Ecto neural progenitor cell (in vitro differentiated cells): ENCODE measurements at places on chromosomes 4 and X.

DNA sequence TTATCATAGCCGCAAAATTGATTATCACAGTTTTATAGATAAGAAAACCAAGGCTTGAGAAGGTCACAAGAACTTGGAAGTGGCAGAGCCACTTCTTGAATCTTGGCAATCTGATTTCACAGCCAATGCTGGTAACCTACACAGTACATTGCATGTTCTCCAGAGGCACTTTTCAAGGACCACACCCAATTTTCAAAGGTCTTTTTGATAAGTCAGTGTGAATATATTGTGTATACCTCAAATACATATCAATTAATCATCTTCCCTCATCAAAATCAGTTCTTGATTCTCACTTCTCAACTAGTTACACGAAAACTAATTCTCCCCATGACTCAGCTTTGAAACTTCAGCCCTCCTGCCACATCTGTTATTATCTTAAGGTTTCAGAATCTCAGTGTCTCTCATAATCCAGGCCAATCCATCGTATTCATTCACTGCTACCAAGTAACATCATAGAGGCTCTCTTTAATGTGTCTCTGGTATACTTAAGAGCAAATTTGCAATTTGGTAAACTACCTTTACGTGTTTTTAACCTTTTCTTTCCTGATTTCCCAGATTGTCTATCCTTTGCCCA, 16.8 kb downstream of the CAMK2D start:
- no peak for DNase-seq

DNA sequence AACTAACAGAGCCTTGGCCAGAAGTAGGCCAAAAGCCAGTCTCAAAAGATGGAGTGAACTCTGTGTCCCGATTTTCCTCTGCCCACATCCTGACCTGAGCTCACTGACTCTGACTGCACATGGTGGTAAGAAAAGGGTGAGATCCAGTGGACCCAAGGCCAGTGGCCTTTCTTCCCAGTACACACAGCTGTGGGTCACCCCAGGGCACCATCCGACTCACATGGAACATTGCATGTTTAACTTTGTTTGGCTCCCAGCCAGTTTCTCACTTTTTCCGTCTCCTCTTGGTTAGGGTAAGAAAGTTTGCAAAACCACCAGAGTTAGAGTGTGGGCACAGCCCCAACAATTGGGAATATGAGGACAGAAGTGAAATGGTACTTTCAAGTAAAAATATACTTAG, 69.8 kb downstream of the GAB1 start:
- DNase-seq = no peak

GRCh38 chr4:64156253-64156652, 253.0 kb downstream of the TECRL start:
- no peak for DNase-seq

- DNase-seq = no peak
These were observed 26.0 kb downstream of the FHDC1 start for GRCh38 chr4:152962150-152962549.

DNA sequence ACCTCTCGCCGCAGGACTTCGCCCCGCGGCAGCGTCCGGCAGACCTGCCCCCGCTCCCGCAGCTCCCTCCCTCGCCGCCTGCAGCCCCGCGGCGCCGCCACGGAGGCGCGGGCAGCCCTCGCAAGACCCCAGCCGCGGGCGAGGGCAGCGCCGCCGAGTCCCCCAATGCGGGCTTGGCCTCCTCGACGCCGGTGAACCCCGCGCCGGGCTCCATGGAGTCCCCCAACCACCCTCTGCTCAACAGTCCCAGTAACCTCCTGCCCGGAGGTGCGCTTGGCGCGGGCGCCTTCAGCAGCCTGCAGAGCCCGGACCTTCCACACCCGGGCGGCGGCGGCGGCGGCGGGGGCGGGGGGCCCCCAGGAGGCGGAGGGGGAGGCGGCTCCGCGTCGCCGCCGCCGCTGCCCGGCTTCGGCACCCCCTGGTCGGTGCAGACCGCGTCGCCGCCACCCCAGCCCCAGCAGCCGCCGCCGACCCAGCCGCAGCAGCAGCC, 1.2 kb downstream of the CPEB2 start:
- DNase-seq = peak; percentile 74

DNA sequence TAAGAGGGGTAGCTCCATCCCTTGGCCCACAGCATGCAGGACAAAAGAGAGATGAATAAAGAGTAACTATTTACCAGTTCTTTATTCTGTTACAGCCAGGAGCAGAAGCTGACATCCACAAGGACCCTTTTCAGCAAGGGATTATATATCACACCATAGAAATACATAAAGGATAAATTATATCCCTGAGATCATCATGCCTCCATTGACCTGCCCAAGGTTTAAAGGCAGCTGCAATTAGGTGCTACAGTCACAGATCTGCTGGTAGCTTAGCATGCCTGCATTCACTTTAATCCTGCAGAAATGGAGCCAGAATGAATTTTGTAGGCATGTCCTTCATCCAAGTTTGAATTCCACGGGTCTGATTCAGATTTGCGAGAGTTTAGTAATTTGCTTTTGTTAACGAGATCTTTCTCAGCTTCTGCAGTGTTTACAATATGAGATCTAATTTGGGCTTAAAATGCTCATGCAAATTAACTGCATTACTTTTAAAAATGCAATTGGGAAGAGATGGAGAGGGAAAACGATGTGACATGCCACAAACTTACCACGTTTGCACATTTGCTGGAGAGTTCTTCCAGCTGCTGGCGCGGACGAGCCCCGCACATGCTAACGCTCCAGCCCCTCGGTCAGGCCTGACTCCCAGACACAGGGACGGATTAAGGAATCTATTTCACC, 327.0 kb upstream of the NOCT start:
- DNase-seq = no peak

- no peak for DNase-seq
These were observed 87.0 kb upstream of the SCOC start for GRCh38 chr4:140286456-140286855.

GRCh38 chr4:72323227-72323626, 245.8 kb downstream of the ADAMTS3 start:
- no peak for DNase-seq

DNA sequence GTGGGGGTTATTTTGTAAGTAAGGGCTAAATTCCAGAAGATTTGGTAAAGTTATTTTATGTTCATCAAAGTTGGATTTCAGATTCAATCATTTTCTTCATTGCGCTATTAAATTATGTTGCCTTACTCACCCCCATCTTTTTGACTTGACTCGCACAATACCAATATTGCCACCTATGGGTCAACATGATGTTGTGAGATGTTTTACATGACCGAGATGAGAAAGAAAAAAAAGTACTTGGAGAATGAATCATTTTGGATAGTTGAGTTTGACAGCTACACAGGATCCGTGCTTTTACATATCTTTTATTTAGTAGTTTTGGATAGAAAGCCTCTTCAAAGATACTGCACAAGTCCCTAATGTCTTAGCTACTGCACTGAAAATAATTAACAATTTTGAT, 224.2 kb upstream of the EMCN start:
- DNase-seq = no peak

GRCh38 chr4:187251896-187252295, 528.2 kb upstream of the FAT1 start:
- DNase-seq = no peak

GRCh38 chr4:101993002-101993841, 202.7 kb downstream of the BANK1 start:
- no peak for DNase-seq

DNA sequence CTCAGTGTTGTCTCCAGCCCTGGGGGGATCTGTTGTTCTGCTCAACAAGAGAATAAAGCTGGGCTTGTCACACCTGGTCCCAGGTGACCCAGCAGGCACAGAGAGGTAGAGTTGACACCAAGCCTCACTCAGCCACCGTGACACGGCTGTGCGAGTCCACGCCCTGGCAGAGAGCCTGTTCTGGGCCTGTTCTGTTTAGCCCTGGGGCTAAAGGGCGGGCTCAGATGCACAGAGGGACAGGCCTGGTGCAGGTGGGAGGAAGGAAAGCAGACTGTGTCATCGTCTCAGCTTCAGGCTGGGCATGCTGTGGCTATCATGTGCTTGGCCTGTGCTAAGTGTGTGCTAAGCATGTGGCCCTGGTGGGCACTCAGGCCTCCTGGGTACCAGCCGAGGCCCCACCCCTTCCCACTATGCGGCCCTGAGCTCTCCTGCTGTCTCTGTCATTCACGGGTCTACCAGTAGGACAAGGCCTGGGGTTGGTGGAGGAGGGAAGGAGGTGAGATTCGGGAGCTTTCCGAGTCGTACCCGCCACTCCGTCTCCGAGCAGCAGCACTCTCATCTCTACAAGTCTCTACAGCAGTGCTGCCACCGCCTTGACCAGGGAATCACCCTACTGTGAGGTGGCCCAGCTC, 10.8 kb downstream of the WFS1 start:
- DNase-seq = no peak

GRCh38 chr4:61540944-61541343, 340.8 kb downstream of the ADGRL3 start:
- peak; percentile 44 for DNase-seq

DNA sequence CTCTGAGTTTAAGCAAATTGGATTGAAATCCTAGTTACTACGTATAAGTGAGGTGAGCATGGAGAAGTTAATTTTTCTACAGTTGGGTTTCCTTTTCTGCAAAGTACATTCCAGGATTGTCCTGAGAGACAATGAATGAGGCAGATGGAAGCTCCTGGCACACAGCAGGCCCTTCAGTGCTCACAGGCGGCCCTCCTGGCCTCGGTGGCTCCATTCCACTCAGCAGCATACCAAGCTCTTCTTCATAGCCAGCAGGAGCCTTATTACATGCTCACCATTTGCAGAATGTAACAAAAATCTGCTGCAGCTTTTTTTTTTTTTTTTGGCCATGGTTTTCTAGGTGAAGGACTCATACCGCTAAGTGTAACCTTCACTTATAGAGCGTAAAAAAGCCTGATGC, 113.2 kb upstream of the FAM9B start:
- no peak for DNase-seq

DNA sequence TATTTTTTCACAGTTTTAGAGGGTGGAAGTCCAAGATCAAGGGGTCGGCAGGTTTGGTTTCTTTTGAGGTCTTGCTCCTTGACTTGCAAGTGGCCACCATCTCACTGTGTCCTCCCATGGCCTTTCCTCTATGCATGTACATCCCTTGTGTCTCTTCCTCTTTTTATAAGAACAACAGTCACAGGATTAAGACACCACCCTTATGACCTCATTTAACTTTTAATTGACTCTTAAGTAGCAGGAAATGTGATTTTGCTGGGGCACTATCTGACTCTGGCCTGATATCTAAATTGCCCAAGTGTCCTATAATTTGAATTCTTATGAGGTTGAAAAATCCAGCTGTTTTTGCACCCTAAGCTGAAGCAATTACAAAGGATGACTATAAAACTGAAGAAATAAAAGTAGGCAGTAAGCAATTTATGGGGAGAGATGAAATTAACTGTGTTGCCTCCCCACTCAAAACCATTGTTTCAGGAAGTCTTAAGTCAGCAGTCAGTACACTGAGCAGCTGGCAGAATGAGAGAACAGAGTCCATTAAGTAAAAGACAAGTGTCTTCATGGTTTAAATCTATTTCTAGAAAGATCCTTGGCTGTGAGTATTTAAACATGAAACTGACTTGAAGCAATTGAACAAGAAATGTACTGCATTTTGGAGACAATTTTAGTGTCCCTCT, 601.3 kb downstream of the SPRY1 start:
- DNase-seq = no peak

GRCh38 chr4:81632581-81633299, 161.0 kb upstream of the RASGEF1B start:
- DNase-seq = no peak

GRCh38 chr4:83308672-83309071, 24.1 kb upstream of the COQ2 start:
- DNase-seq = peak; percentile 61

DNA sequence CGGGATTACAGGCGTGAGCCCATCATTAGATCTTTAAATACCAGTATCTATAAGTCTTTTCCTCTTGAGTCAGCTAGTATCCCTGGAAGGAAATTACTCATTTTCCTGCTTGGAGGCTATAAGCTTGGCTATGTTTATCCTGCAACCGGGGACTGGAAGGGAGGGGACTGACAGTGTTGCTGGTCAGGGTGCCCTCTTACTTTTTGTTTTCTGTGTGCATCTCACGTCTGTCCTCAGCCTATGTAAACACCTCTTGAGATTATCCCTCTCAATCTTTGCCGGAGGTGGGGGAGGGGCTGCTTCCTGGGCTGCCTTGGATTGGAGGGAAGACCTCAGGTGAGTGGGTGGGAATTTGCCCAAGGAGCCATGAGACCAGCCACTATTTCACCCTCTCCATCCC, 37.0 kb downstream of the HTT start:
- no peak for DNase-seq

DNA sequence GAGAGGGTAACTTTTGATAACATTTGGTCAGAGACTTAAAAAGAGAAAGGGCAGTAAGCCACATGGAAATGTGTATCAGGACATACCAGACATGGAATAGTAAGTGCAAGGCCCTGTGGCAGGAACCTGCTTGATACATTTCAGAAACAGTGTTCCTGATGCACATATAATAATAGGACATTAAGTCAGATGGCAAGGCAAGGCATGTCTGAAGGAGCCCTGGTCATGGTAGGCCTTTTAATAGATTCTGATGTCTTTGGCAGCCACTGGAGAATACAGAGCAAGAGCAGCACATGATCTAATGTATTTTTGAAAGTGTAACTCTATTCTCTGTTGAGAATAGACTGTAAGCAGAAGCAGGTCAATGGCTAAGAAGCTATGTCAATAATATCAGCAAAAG, 279.7 kb downstream of the CAMK2D start:
- no peak for DNase-seq
